ENCODE measurements at places on chromosomes 16 and 17.

DNA sequence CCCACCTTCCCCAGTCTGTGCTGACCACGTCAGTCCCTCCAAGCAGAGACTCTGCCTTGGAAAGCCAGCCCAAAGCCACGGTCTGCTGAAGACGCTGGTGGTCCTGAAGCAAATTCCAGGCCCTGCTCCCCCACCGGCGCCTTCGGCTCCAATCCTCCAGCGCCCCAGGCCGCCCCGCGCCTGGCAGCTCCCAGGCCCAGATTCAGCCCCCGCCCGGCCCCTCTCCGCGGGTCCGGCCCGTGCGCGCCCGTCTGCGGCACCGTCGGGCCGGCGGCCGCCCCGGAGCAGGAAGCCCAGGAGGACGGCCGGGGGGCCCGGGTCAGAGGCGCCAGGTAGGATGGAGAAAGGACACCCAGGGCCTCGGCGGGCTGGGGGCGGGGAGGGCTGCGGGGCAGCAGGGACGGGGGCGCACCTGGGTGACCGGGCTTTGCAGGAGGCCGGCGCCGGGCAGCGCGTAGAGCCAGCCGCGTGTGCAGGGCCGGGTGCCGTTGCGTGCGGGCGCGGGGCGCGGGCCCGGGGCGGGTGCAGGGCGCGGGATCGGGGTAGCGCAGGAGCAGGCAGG is 594 bp upstream of the SLC22A31 start:
- no peak for DNase-seq

- DNase-seq: no peak
Observed at GRCh38 chr16:78246559-78246958, 147.1 kb downstream of the WWOX start.

DNA sequence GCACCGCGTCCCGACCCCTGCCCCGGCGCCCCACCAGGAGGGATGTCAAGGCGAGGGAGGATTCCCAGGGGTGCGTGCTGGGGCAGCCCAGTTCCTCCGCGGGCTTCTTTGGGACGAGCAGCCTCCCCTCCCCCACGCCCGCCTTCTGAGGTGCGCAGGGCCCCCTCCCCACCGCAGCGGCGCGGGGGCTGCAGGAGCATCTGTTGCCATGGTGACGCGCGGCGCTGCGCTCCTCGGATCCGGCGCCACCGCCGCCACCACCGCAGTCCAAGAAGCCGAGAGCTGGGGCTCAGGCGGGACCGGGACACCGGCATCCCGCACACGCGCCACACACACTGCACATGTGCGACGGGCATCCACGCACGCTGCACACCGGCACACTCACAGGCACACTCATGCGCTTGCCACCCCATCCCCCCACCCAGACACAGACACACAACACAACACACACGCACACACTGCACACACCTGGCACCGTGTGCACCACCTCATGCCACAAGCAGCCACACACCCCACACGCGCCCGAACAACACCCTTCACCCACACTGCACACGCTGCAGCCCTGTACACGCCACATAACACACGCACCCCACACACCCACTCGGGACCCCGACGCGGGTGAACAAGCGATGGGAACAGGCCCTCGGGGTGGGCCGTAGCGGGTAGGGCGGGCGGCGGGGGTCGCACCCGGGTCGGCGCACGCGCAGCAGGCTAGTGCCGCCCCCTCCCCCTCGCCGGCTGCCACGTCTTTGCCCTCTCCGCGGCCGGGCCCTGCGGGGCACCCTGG is 17.0 kb downstream of the ENPP7 start:
- DNase-seq: no peak

GRCh38 chr17:81111066-81111465 is 54.2 kb upstream of the PVALEF start:
- no peak for DNase-seq

- DNase-seq: no peak
Observed at GRCh38 chr16:633336-634050, 2.6 kb downstream of the METTL26 start.

DNA sequence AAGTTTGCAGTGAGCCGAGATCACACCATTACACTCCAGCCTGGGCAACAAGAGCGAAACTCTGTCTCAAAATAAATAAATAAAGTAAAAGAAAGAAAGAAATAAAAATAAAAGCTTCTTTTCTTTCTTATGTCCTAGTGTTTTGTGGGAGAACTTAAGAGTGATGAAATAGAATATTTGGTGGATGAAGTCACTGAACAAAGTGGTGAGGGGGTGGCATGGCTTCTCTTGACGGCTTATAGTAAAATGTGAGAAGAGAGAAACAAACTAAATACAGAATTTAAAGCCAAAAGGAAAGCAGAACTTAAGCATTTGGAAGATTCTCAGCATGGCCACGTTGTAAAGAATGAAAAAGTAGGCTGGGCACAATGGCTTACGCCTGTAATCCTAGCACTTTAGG is 15.3 kb downstream of the SGF29 start:
- no peak for DNase-seq

GRCh38 chr17:63941751-63942150 is 9.6 kb upstream of the CD79B start:
- no peak for DNase-seq

DNA sequence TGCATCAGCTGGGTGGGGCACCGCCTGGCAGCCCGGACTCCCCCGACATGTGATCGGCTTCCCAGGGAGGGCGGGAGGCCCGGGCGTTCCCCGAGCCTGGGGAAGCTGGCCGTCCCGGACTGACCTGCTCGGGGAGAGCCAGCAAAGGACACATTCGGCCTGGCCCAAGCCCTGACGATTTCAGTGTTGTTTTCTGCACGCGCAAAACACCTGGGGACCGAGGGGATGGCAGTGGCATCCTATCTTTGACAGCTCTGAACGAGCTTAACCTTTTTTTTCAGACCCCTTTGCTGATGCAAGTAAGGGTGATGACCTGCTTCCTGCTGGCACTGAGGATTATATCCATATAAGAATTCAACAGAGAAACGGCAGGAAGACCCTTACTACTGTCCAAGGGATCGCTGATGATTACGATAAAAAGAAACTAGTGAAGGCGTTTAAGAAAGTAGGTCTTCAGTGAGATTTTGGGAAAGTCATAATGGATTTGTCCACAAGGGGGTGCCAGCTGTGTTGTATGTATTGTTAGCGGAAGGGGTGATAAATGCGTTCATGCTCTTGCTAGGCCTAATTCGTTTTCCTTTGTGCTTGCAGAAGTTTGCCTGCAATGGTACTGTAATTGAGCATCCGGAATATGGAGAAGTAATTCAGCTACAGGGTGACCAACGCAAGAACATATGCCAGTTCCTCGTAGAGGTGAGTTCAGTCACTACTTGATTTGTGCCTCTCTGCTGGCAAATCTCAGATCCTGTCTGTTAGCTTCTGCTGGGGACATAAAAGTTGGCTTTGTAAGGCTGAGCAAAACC is 1.0 kb downstream of the EIF1 start:
- no peak for DNase-seq

GRCh38 chr17:73693071-73693470 is 48.8 kb upstream of the SDK2 start:
- DNase-seq: no peak

DNA sequence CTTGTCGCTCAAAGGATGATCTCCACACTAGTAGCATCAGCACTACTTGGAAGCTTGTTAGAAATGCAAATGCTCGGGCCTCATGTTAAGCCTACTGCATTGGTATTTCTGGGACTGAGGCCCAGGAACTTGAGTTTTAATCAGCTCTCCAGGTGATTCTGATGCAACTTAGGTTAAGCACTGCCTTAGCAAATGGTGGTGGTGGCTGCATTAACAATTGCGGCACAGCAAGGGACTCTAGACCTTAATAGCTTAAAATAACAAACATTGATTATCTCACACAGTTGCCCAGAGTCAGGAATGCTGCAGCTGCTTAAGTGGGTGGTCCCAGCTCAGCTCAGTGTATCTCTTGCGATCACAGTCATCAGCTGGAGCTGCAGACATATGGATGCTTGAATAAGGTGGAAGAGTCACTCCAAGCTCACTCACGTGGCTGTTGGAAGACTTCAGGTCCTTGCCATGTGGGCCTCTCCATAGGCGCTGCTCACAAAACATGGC is 25.8 kb downstream of the HS3ST3A1 start:
- DNase-seq: no peak

GRCh38 chr16:87203060-87203656 is 114.0 kb downstream of the C16orf95 start:
- DNase-seq: no peak

Data from NCI-H1417 treated with DMSO at 0.1 percent for 48 hours (cell line).